ENCODE measurements at places on chromosomes 6 and 20.

DNA sequence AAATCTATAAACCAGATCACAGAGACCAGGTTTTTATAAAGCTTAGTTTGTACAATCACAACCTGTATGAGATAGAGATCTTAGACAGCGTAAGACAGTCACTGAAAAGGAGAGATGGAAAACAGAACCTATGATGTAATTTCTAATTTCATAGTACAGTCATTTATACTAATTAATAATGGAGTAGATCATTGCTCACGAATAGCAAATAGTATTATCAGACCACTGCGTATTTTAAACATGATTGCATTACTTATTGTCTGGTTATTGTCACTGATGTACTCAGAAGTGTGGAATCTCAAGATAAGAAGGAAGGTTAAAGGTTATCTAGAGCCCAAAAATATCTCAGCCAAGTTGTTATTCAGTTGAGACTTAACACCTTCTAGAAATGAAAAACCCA lies 115.6 kb downstream of the KHDC1L start:
- no peak for DNase-seq

GRCh38 chr20:7387638-7388193 lies 552.5 kb downstream of the HAO1 start:
- no peak for DNase-seq

- DNase-seq, result no peak
Observed at GRCh38 chr20:12077875-12078274, 160.2 kb downstream of the BTBD3 start.

DNA sequence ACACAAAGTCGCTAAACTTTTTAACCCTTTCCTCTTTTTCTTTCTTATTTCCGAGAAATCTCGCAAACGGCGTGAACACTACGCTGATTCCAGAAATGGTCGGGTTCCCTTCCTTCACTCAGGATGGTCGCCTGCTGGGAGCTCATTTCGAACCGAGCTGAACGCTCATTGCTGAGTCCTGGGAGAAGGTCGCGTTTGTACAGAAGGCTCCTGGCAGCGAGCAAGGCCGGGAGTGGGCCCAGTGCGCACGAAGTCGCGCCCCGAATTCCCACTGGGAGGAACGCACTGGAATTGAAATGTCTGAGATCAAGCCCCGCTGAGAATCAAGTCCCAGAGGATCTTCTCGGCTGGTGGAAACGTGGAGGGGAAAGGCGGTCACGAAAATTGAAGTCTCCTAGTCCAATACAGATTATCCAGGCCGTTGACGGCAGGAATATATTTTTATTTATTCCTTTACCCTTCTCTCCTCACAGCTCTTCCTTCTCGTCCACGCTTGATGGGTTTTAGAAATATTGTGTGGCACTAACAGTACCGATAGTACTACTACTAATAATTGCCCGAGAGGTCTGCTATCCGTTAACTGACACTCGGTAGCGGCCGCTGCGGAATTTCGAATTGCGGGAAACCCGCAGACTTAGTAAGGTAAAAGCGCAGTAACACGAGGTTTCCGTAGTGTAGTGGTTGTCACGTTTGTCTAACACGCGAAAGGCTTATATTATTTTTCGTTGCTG lies 207.2 kb upstream of the ZNF184 start:
- DNase-seq, result no peak

GRCh38 chr6:118963003-118963402 lies 28.0 kb upstream of the MCM9 start:
- no peak for DNase-seq

DNA sequence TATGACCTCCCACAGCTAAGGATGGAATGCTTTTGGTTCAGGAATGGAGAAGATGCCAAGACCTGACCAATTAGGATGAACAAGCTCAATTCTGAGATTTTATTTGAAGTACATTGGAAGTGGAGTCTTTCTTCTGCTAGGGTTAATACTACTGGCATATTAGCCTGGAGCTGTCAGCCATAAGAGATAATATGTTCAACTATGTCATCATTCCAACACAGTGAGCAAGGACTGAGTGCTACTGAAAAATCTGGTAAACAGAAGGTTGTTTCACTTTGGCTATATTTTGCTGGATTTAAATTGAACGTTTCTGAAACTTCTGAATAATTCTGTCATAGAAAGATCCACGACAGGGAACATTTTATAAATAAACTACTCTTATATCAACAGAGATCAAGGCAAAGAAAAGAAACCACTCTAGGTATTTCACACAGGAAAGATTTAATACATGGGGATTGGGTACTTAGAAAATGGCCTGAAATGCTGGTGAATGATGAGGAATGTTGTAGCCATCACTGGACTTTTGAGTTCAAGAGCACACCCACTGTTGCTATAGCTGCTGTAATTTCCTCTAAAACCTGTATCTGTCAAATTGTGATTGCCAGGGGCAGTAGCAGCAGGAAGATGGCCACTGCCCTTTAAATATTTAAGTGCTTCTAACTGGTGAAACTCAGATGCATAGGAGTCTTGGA lies 200.5 kb downstream of the PLCB4 start:
- DNase-seq, result no peak

DNA sequence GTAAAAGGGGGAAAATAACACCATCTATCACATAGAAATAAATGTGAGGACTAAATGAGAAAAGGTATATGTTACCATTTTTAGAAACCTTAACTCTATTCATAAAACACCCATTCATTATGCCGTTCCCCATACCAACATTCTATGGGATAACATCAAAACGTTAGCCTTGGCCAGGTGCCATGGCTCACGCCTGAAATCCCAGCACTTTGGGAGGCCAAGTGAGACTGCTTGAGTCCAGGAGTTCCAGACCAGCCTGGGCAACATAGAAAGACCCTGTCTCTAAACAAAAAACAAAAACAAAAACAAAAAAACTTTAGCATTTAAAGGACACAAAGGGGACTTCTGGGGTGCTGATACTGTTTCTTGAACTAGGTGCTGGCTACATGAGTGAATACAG lies 1.3 kb downstream of the PIGU start:
- no peak for DNase-seq

- DNase-seq, result no peak
Observed at GRCh38 chr6:127879685-127880084, 21.2 kb downstream of the THEMIS start.

DNA sequence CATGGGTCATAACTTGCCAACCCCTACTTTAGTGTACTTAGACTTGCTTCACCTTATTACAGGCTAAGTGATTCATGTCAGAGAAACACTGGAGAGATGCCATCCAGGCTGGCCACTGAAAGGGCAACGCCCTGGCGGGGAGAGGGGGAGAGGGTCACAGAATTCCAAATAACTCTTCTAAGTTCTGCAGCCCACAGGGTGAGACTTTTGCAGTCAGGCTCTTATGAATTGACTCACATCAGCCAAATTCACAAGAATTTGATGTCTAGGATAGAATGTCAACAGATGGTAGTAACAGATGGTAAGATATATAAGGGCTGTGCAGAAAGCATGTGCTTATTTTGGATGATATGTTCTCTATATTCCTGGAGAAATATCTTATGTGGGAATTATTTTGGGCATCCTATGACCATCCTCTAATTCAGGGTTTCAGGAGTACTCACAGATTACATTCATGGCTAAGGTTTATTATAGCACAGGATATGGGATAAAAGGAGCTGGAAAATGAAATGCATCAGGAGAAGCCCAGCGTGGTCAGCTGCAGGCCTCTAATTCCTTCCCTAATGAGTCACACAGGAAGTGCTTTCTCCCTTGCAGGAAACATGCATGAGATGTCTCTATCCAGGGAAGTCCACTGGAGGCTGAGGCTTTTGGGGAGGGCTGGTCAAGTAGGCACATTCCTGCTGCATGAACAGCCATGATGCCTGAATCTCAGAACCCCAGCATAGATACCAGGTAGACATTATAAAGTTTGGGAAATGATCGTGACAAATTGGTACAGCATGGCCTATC lies 58.7 kb upstream of the RIN2 start:
- no peak for DNase-seq

GRCh38 chr6:3811191-3811590 lies 38.0 kb upstream of the FAM50B start:
- no peak for DNase-seq

DNA sequence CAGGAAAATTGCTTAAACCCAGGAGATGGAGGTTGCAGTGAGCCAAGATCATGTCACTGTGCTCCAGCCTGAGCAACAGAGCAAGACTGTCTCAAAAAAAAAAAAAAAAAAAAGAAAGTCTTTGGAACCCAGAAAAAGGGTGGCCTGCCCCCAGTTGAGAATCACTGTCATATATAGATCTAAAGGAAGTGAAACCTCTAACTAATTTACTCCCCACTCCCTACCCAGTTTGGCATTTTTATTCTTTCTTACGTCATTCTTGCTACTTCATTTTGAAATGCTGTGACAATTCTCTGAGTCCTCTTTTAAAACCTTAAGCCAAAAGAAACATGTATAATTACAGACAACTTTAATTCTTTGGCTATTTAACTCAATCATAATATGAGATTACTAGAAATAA lies 254.8 kb downstream of the CDC5L start:
- no peak for DNase-seq

- DNase-seq, result no peak
Observed at GRCh38 chr20:25316506-25317190, 68.8 kb downstream of the PYGB start.

DNA sequence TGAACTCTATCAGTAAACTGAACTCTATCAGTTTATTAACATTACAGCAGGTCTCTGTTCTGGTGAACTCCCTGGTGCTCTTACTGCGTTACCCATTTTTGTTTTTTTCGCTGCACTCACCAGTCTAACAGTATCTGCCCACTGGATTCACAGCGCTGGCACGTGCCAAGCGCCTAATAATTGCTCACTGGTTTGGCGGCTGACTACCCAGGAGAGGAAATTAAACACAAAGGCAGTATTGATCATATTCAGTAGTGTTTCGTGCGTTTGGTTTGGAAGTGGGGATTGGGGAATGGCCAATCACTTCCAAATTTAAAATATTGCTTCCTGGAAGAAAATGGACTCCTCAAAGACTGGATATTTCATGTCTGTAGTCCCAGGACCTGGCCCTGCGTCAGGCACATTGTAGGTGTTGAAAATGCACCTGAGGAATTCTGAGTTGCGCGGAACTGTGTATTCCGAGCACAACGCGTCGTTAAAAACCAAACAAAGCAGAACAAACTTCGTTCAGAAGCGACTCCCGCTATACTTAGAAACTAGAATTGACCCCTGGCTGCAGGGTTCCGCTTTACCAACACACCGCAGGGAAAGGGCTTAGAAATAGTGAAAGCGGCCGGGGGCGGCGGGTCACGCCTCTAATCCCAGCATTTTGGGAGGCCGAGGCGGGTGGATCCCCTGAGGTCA lies 1.1 kb upstream of the RPS12 start:
- DNase-seq, result peak; percentile 56

DNA sequence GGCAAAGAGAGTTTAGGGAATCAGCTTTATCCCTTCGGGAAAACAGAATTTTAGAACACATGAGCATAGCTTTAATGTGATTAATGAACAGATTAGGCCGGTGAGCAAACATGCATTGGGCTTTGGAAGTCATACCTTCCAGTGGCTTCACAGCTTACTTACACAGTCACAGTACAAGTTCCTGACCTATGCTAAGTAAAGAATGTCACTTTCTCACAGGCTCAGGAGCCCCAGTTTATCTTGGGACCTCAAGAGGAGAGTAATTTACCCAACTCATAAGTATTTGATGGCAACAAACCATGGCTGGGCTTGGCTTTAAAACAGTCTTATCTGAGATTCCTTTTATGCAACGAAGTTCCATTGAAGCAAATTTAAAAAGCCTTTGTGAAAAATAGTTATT lies 195.9 kb downstream of the AKAP7 start:
- no peak for DNase-seq

GRCh38 chr20:48661575-48662455 lies 166.0 kb downstream of the PREX1 start:
- DNase-seq, result no peak

- no peak for DNase-seq
Observed at GRCh38 chr6:7697820-7698623, 27.9 kb upstream of the BMP6 start.

- DNase-seq, result no peak
Observed at GRCh38 chr6:150036081-150036480, 10.7 kb upstream of the RAET1L start.

DNA sequence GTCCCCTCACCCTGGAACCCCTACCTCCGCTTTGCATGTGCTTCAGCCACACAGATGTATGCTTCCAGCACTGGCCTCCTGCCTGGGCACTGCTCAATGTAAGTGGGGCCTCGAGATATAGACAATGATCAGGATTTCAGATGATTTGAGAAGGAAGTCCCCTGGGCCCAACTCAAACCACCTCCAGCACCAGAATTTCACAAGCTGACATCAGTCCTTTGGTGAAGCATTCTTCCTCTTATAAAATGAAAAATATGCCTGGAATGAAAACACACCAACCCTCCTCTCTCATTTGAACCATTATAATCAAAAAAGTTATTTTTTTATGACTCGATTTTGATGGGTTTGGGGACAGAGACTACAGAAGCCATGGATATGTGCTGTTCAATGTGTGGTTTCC lies 48.5 kb downstream of the BTBD3 start:
- no peak for DNase-seq

DNA sequence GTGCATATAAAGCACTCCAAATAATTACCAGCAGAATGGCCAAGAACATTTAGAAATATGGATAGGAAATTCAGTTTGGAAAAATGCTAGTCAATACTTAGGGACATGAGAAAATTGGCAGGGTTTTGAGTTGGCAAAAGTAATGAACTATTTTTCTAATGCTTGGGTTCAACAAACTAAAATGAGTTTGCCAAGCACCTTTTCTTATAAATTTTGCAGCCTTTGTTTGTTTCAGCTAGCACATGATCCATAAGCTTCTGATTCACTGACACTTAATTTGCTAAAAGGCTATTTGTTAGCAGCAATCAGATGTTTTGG lies 324.8 kb downstream of the QKI start:
- DNase-seq, result no peak

DNA sequence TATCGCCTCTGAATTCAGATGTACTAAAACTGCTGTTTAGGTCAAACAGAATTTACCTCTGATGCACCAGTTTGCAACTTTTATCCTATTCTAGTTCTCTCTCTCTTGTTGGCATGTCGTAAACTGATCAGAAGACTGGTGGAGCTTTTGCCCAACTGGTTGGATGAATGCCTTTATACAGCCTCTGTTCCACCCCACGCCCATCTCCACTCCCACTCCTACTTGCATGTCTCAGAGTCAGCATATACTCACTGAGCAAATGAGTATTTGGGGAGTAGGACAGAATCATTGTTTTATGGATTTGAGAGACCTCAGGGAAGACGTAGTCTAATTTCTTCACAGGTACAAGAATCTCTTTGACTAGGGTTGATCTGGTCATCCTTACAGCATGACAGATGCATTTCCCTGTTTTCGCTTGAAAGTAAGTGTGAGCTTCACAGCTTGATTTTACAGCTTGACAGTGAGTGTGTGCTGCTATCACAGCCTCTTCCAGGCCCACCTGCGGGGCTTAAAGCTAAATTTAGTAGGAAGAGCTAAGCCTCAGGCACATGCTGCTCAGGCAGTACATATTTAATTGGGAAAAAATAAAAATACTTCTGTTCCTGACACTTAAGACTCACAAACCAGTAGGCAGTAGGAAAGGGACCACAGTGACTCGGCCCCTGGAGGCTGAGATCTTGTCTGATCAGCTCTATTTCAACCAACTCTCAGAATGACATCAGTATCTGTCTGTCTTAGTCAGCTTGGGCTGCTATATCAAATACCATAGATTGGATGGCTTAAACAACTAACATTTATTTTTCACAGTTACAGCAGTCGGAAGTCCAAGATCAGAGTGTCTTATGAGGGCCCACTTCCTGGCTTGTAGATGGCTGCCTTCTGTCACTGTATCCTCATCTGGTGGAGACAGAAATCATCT lies 30.4 kb downstream of the TRMT6 start:
- no peak for DNase-seq

GRCh38 chr6:146526192-146526591 lies 17.4 kb upstream of the RAB32 start:
- DNase-seq, result no peak

GRCh38 chr6:131293472-131293911 lies 158.2 kb downstream of the AKAP7 start:
- DNase-seq, result no peak
